Stimulated activated CD4-positive, alpha-beta T cell treated with anti-CD3 and anti-CD28 coated beads, Interleukin-4, amount 100 ng/mL, for 24 hours (primary cell): ENCODE measurements at places on chromosomes 13 and 19.
A peak's percentile ranks its signal among the peaks of the same experiment; 100 is the strongest.

- DNase-seq: no peak
Observed at GRCh38 chr13:111630406-111630805, 310.0 kb downstream of the TEX29 start.

- DNase-seq: no peak
Observed at GRCh38 chr13:102781591-102781990, 8.0 kb upstream of the TEX30 start.

DNA sequence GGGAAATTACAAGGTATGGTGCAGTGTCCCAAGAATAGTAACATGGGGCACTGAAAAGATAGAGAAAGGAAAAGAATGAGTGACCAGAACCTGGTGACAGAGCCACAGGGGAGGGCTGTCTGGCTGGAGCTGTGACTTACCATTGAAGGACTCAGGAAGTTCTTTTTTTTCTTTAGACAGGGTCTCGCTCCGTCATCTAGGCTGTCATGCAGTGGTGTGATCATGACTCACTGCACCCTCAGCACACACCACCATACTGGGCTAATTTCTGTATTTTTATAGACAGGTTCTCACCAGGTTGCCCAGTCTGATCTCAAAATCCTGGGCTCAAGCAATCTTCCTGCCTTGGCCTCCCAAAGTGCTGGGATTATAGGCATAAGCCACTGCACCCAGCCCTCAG lies 8.8 kb upstream of the CPB2 start:
- no peak for DNase-seq

DNA sequence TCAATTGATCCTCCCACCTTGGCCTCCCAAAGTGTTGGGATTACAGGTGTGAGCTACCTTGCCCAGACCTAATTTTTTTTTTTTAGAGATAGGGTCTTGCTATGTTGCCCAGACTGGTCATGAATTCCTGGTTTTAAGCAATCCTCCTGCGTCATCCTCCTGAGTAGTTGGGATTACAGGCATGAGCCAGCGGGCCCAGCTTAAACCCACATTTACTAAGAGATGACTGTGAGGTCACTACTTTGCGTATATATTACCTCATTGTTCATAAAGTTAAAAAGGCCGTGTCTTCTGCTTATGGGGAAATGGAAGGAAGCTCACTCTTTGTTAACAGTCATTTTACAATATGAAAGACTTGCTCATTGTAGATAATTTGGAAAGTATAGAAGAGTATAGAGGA lies 39.6 kb upstream of the C1QTNF9 start:
- no peak for DNase-seq

- no peak for DNase-seq
Observed at GRCh38 chr19:33429891-33430673, 56.6 kb downstream of the CEBPG start.

- no peak for DNase-seq
Observed at GRCh38 chr13:31435536-31435935, 235.8 kb downstream of the B3GLCT start.

- DNase-seq: no peak
Observed at GRCh38 chr19:14138576-14139265, 2.3 kb upstream of the ASF1B start.

DNA sequence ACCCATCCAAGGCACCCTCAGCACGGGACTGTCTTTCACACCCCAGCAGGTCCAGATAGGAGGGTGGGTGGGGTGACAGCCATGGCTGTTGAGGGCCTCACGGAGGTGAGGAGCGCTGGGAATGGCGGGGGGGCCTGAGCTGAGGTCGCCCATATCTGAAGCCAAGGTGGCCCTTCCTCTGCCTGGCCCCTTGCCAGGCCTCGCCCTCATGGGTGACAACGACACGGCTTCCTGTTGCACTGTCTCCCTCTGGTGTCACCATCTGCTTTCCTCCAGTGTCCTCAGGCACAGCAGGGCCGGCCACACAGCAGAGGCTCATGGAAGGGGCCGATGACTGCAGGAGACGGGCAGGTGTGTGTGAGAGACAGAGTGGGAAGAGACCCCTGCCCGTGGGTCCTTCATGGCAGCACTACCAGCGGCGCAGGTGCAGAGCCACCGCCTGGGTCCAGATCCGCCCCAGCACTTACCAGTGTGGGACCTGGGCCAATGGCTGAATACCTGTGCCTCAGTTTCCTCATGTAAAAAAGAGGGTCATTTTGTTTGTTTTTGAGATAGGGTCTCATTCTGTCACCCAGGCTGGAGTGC lies 8.1 kb upstream of the NKPD1 start:
- no peak for DNase-seq

- peak; percentile 36 for DNase-seq
Observed at GRCh38 chr13:50387051-50387581, 371.9 kb downstream of the KCNRG start.

DNA sequence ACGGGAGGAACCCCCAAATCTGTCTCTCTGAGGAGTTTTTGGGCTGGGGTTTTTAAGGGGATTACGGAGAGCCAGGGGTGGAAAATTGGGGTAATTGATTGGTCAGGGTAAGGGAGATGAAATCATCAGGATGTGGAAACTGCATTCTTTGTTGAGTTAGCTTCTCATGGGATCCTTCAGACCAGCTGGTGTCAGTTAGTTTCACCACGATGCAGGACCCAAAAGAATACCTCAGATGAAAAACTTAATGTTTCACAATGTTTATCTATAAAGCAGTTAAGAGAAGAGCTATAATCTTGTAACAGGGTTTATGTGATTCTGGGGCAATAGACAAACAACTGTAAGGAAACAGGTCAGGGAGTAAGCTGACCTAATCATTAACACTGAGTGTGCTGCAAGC lies 230.8 kb downstream of the POU4F1 start:
- DNase-seq: no peak

GRCh38 chr19:54152878-54153524 lies 6.5 kb downstream of the LENG1 start:
- no peak for DNase-seq

DNA sequence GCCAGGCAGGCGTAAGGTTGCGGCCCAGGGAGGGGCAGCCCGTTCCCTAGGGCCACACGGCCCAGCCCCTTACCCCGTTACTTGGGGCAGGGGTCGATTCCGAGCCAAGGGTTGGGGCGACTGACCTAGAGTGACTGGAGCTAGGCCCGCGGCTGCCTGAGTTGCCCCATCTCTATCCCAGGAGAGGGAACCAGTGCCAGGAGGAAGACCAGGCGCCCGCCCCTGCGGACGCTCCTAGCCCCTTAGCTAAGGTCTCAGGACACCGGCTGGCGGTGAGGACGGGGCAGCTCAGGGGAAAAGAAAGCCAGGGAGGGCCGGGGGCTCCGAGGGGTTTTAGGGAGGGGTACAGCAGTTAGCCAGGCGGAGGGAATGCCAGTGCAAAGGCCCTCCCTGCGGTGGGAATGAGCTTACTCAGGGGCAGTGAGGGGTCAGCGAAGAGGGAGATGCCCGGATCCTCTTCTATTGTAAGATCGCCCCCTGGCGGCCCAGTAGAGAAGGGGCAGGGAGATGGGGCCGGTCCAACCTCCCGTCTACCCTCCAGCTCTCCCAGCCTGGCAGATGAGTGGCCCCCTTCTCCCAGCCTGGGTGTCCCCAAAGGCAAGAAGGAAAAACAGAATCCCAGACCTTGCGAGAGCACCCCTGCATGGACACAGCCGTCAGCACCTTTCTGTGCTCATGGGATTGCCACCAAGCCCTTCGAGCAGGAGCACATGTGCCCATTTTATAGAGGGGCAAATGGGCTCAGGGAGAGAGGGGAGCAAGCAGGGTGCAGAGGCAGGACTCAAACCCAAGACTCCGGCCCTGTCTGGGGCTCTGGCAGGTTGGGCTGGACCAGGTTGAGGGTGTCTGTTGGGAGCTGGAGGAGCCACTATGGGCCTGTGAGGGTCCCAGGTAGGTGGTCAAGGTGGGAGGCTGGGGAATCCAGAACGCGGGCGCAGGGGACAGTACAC lies 16.3 kb downstream of the CILP2 start:
- peak; percentile 70 for DNase-seq

- DNase-seq: no peak
Observed at GRCh38 chr13:82010780-82011179, 1669.9 kb upstream of the SPRY2 start.

GRCh38 chr19:45517238-45517637 lies 10.0 kb downstream of the VASP start:
- no peak for DNase-seq

- peak; percentile 54 for DNase-seq
Observed at GRCh38 chr19:3034656-3035541, 5.8 kb upstream of the TLE2 start.

DNA sequence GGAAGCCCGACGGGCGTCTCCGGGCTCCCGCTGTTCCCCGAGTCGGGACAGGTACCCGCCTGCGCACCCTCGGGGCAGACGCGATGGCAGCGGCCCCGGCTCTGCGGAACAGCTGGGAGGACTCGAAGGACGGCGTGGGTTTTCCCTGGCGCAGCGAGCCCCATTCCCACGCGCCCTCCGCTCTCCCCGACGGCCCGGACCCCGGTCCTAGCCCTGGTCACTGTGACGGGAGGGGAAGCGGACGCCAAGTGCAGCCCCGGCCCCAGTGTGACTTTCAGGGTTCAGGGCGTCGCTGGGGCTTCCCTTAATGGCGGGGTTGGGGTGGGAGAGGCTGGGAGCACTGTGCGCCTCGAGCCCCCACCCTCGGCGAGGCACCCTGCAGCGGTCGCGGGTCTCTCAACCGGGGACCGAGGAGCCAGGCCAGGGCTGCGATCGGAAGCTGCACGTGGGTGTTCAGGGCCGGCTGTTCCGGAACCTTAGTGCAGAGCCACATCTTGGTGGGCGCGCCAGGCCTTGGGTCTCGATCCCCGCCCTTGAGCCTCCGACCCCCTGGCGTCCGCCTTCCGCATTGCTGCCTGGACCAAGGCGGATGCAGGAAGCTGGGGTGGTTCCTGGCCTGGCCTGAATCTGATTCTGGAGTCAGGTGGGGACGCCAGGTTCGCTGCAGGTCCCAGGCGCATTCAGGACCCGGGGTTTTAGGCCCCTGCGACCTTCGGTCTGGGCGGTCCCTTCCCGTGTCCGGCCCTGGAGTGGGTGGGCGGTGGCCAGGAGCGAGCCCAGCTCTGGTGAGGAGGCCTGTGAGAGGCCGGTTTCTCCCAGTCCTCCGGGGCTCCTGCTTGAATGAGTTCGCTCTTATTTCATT lies 3.5 kb downstream of the LGALS7B start:
- DNase-seq: peak; percentile 25

DNA sequence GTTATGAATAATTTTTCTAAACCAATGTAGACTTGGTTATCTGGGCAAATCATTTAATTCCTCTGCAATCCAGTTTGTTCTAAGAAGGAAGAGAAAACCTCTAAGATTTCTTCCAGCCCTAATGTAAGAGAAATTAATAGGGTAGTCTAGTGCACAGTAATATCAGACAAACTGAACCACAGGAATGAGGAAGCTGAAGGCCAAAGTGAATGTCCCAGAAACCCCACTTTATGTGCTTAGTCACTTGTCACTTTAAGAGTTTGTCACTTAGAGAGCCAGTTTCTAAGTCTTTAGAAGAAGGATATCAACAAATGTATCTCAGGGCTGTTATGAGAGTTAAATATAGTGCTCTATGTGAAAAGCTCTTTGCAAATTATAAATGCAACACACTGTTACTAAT lies 750.6 kb downstream of the DIAPH3 start:
- DNase-seq: no peak

DNA sequence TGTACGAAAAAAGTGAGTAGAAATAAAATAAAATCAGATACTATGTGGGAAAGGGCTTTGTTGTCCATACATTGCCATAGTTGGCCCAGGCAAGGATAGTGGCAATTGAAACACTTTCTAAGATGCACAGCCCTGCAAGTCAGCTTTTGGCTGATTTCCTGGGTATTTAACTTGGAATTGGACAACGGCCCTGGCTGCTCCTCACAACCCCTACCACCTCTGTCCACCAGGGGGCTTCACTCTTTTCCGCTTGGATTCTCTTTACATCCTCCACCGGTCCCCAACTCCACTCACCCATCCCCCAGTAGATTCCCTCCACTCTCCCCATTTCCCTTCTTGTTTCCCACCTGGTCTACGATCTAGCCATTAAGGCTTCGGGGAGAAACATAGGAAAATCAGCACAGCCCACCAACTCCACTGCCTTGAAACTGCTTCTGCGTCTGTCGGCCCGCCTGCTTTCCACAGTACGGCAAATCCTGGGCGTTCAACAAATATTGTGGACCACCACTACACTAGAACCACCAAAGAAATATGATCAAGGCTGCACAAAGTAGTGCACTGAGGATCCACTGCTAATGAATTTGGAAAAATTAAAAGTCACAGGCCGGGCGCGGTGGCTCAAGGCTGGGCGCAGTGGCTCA lies 48.6 kb upstream of the GTF3A start:
- DNase-seq: peak; percentile 64

- no peak for DNase-seq
Observed at GRCh38 chr13:109369353-109370052, 416.9 kb downstream of the IRS2 start.

GRCh38 chr19:21698215-21698614 lies 69.2 kb downstream of the ZNF100 start:
- DNase-seq: no peak

GRCh38 chr19:51421229-51422052 lies 4.0 kb upstream of the SIGLEC10 start:
- DNase-seq: no peak

- peak; percentile 62 for DNase-seq
Observed at GRCh38 chr19:16585808-16586476, 13.7 kb upstream of the SLC35E1 start.

DNA sequence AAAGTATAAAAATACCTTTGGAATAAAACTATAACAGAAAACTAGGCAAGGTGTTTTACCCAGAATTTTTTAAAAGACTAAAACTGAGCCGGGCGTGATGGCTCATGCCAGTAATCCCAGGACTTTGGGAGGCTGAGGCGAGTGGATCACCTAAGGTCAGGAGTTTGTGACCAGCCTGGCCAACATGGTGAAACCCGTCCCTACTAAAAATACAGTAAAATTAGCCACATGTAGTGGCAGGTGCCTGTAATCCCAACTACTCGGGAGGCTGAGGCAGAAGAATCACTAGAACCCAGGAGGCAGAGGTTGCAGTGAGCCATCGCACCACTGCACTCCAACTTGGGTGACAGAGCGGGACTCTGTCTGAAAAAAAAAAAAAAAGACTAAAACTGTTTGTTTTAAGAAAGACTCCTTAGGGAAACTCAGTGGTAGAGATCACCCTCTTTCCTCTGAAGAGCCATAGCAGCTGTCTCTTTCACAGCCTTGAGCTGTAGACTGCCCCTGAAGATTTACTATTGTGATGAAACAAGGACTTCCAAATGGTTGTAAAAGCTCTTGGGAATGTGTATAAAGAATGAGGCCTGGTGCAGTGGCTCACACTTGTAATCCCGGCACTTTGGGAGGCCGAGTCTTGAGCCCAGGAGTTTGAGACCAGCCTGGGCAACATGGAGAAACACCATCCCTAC lies 14.7 kb upstream of the KCTD4 start:
- no peak for DNase-seq

- no peak for DNase-seq
Observed at GRCh38 chr19:12596927-12597548, 13.6 kb downstream of the ZNF490 start.

GRCh38 chr13:56736966-56737365 lies 403.8 kb upstream of the PRR20A start:
- DNase-seq: no peak
